ENCODE measurements at places on chromosomes 7 and 10.

DNA sequence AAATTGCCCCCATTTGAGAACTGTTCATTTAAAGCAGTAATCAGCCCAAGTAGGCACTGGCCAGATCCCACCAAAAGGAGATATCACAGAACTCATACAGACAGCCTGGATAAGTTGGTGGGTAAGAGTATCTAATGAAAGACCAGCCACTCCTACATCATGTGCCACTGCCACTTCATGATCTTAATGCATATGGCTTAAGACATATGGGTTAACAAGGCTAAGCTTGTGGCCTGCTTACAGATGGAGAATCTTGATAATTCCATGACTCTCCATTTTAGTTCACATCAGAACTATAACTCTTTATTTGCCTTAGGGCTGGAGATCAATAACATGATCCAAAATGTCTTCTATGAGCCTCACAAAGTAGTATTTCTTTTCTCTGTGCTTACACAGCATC lies 6.8 kb upstream of the IFIT1B start:
- H3K36me3 ChIP-seq: no peaks in the 10 kb centered on the region
- H3K27ac ChIP-seq: no peak overlapping the region
- peaks cover 8% of the 10 kb centered on the region for H3K4me1 ChIP-seq
- H3K27me3 ChIP-seq: no peaks in the 10 kb centered on the region

DNA sequence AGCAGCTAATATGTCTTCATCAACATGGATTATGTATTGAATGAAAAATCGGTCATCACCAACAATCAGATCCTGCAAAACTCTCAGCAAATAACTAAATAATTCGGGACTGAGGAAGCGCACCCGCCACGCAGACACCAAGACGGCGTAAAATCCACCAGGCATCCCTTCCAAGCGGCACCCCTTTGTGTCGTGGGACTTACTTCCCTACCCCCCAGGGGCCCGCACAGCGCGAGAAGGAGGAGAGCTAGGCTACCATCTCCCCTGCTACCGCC lies 721 bp downstream of the ARL3 start:
- H3K4me1 ChIP-seq: peaks cover 19% of the 10 kb centered on the region
- H3K27me3 ChIP-seq: no peaks in the 10 kb centered on the region
- H3K36me3 ChIP-seq: no peaks in the 10 kb centered on the region
- DNase-seq: no peak
- peak overlapping the region; percentile 79 for H3K4me3 ChIP-seq

- H3K36me3 ChIP-seq: no peaks in the 10 kb centered on the region
- no peak overlapping the region for H3K27ac ChIP-seq
- DNase-seq: no peak
- peaks cover 2% of the 10 kb centered on the region for H3K4me1 ChIP-seq
- H3K4me3 ChIP-seq: no peak overlapping the region
Measured at GRCh38 chr10:17128261-17128660, 1.4 kb downstream of the CUBN start.

DNA sequence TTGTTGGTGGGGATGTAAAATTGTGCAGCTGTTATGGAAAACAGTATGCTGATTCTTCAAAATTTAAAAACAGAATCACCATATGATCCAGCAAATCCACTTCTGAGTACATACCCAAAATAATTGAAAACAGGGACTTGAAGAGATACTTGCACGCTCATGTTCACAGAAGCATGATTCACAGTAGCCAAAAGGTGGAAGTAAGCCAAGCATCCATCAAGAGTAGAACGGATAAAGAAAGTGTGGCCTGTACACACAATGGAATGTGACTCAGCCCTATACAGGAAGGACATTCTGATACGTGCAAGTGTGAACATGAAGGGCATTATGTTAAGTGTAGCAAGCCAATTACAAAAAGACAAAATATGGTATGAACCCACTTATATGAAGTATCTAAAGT lies 696.7 kb upstream of the CELF2 start:
- no peak overlapping the region for H3K27ac ChIP-seq
- no peaks in the 10 kb centered on the region for H3K4me1 ChIP-seq
- no peak for DNase-seq
- H3K4me3 ChIP-seq: no peak overlapping the region
- H3K27me3 ChIP-seq: no peaks in the 10 kb centered on the region

GRCh38 chr7:155660758-155661093 lies 16.3 kb downstream of the RBM33 start:
- no peak overlapping the region for H3K27ac ChIP-seq
- no peaks in the 10 kb centered on the region for H3K36me3 ChIP-seq
- no peaks in the 10 kb centered on the region for H3K4me1 ChIP-seq

DNA sequence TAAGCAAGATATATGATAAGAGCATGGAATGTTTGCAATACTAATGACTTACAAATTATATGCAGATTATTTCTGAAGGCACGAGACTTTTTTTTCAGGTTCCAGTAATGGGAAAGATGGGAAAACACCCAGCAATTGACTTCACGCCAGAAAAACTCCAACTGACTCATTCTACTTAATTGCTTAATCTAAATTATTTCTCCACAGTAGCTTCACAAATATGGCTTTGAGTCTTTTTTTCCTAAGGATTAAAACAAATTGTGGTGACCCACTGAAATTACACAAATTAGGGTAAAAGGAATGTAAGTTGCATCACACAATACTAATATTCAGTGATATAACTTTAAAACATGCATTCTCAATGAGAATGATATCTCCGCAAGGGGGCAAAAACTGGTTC lies 138.7 kb downstream of the GNAI1 start:
- no peaks in the 10 kb centered on the region for H3K4me1 ChIP-seq
- H3K27me3 ChIP-seq: no peaks in the 10 kb centered on the region
- no peak for DNase-seq
- no peaks in the 10 kb centered on the region for H3K36me3 ChIP-seq
- no peak overlapping the region for H3K4me3 ChIP-seq

DNA sequence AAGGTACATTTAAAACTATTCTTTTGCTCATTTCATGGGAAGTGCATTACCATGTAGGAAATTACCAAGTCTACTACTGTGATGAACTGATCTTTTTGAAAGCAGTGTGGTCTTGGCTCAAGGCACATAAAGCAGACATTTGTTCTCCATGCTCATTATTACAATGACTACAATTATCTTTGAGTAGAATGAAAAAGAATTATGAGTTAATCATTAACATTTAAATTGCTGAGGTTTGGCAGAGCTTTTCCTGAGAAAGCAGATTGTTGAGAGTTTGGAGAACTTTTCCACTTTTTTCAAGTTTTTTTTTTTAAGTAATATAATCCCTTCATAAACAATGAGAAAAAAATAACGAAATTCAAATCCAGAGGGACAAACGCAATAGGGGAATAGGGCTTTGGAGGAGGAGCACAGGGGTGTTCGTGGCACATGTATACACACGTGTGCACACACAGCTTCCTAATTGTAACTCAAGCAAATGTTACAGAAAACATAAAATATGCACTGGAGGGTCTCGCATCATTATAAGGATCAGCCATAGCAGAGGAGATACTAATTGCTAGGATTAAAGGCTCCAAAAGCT lies 8.9 kb upstream of the CUBN start:
- peaks cover 2% of the 10 kb centered on the region for H3K4me1 ChIP-seq

GRCh38 chr7:74334030-74334429 lies 44.8 kb downstream of the CLIP2 start:
- no peak overlapping the region for H3K27ac ChIP-seq
- no peaks in the 10 kb centered on the region for H3K36me3 ChIP-seq
- no peaks in the 10 kb centered on the region for H3K4me1 ChIP-seq
- no peak for DNase-seq

- H3K4me1 ChIP-seq: no peaks in the 10 kb centered on the region
- H3K27ac ChIP-seq: no peak overlapping the region
- no peaks in the 10 kb centered on the region for H3K27me3 ChIP-seq
- peak; percentile 6 for DNase-seq
Measured at GRCh38 chr10:27020243-27020642, 80.1 kb downstream of the ANKRD26 start.

GRCh38 chr10:101144053-101144452 lies 13.0 kb downstream of the TLX1 start:
- H3K27ac ChIP-seq: no peak overlapping the region
- H3K4me1 ChIP-seq: no peaks in the 10 kb centered on the region
- no peaks in the 10 kb centered on the region for H3K36me3 ChIP-seq
- no peak overlapping the region for H3K4me3 ChIP-seq
- peaks cover 80% of the 10 kb centered on the region for H3K27me3 ChIP-seq
- no peak for DNase-seq

- no peak overlapping the region for H3K4me3 ChIP-seq
- H3K36me3 ChIP-seq: no peaks in the 10 kb centered on the region
- no peaks in the 10 kb centered on the region for H3K4me1 ChIP-seq
- H3K27me3 ChIP-seq: no peaks in the 10 kb centered on the region
Measured at GRCh38 chr7:95534796-95535195, 49.1 kb downstream of the ASB4 start.

GRCh38 chr7:5231811-5232484 lies 41.9 kb downstream of the WIPI2 start:
- H3K4me3 ChIP-seq: no peak overlapping the region
- no peak overlapping the region for H3K27ac ChIP-seq
- peaks cover 10% of the 10 kb centered on the region for H3K36me3 ChIP-seq
- no peaks in the 10 kb centered on the region for H3K4me1 ChIP-seq

GRCh38 chr7:85554236-85555178 lies 367.7 kb upstream of the SEMA3D start:
- H3K4me3 ChIP-seq: no peak overlapping the region
- H3K27me3 ChIP-seq: no peaks in the 10 kb centered on the region
- no peaks in the 10 kb centered on the region for H3K36me3 ChIP-seq
- H3K27ac ChIP-seq: no peak overlapping the region
- DNase-seq: peak; percentile 67
- H3K4me1 ChIP-seq: no peaks in the 10 kb centered on the region

- no peaks in the 10 kb centered on the region for H3K4me1 ChIP-seq
- no peak for DNase-seq
- no peaks in the 10 kb centered on the region for H3K27me3 ChIP-seq
- H3K4me3 ChIP-seq: no peak overlapping the region
Measured at GRCh38 chr10:88508796-88509195, 74.3 kb downstream of the RNLS start.

GRCh38 chr10:52782554-52782953 lies 10.0 kb upstream of the MBL2 start:
- DNase-seq: no peak
- no peak overlapping the region for H3K27ac ChIP-seq
- H3K36me3 ChIP-seq: no peaks in the 10 kb centered on the region

DNA sequence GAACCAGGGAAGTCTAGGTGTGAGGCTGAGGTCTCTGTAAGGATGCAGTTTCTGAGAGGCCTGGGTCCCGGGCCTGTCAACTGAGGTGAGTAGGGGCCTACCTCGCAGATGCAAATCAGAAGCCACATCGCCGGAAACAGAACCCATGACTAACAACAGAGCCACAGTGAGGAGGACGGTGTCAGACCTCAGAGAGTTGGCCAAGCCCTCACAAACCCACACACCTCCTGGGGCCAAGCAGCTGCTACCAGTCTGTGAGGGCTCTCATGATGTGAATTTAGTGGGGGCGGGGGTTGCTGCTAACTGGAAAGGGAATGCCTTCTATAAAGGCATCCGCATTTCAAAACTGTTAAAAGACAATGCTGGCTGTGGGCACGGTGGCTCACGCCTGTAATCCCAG lies 103.0 kb downstream of the COBL start:
- no peaks in the 10 kb centered on the region for H3K4me1 ChIP-seq
- no peak overlapping the region for H3K27ac ChIP-seq
- no peaks in the 10 kb centered on the region for H3K36me3 ChIP-seq
- H3K4me3 ChIP-seq: no peak overlapping the region

- no peaks in the 10 kb centered on the region for H3K4me1 ChIP-seq
- no peak for DNase-seq
- H3K27me3 ChIP-seq: no peaks in the 10 kb centered on the region
Measured at GRCh38 chr10:31618541-31619291, 299.7 kb downstream of the ZEB1 start.

DNA sequence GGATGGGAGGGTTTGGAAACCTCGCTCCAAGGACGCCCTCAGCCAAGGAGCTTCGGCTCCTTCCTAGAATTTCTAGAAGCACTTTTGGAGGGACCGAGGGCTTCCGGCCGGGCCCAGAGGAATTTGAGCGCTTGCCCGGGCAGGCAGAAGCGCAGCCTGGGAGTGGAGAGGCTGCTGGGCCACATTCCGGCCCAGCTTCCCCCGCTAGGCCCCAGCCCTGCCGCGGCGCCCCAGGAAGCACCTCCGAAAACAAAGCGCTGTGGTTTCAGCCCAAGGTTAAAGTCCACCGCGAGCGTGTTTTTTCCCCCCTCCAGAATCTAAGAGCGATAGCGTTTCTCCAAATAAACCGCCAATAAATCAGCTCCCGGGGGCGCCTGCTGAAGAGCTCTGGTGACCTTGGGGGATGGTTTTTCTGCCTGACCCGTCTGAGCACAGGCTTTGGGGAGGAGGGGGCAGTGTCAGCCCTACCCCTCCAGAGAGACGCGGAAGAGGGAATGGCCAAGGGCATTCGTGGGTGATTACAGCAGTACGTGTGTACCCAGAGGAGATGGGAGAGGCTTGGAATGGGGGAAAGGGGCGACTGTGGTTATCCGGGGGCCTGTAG lies 5.7 kb upstream of the TNRC18 start:
- DNase-seq: peak; percentile 87
- peaks cover 5% of the 10 kb centered on the region for H3K4me1 ChIP-seq
- no peaks in the 10 kb centered on the region for H3K36me3 ChIP-seq
- peak overlapping the region; percentile 41 for H3K27ac ChIP-seq

GRCh38 chr7:40402661-40403060 lies 267.9 kb downstream of the SUGCT start:
- no peaks in the 10 kb centered on the region for H3K36me3 ChIP-seq
- H3K27ac ChIP-seq: no peak overlapping the region
- H3K4me1 ChIP-seq: no peaks in the 10 kb centered on the region
- H3K4me3 ChIP-seq: no peak overlapping the region

GRCh38 chr7:50151001-50151400 lies 58.0 kb upstream of the ZPBP start:
- no peaks in the 10 kb centered on the region for H3K4me1 ChIP-seq
- no peak overlapping the region for H3K27ac ChIP-seq
- no peak overlapping the region for H3K4me3 ChIP-seq
- no peaks in the 10 kb centered on the region for H3K27me3 ChIP-seq
- DNase-seq: no peak

DNA sequence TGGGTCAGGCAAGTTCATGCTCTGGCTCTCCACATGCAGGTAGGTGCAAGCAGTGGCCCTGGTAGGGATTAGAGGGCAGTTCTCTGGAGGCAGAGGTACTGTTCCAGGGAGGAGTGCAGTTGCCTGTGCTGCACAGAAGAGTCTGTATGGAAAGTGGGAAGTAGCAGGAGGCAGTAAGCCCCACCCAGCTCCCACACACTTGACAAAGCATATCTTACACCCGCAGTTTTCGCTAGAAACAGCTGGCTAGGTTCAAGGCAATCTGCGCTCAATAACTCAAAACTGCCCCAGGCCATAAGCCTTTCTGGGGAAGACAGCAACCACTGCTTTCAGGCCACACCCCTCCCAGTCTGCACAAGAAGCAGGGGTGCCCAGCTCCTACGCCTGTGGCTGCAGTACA lies 33.1 kb upstream of the ARMC3 start:
- no peak overlapping the region for H3K4me3 ChIP-seq
- no peak for DNase-seq
- peaks cover 4% of the 10 kb centered on the region for H3K4me1 ChIP-seq
- no peaks in the 10 kb centered on the region for H3K36me3 ChIP-seq

GRCh38 chr10:72954596-72955554 lies at the start of gene PLA2G12B:
Gene PLA2G12B (minus strand): TSS chr10:72954806. CDS start chr10:72954685, 121 bp downstream.
- no peaks in the 10 kb centered on the region for H3K27me3 ChIP-seq
- H3K4me3 ChIP-seq: no peak within 1 kb of the TSS
- no peak for DNase-seq
- H3K36me3 ChIP-seq: no peaks in the 10 kb centered on the region
- H3K4me1 ChIP-seq: peaks cover 6% of the 10 kb centered on the region
- H3K27ac ChIP-seq: no peak within 1 kb of the TSS

GRCh38 chr7:88515301-88515700 lies 208.6 kb upstream of the STEAP4 start:
- H3K4me1 ChIP-seq: no peaks in the 10 kb centered on the region
- H3K36me3 ChIP-seq: no peaks in the 10 kb centered on the region
- DNase-seq: no peak
- no peak overlapping the region for H3K27ac ChIP-seq

Data from mesendoderm (in vitro differentiated cells).